CMK (cell line): ENCODE measurements at places on chromosomes 12 and 14.

- DNase-seq, result no peak
Observed at GRCh38 chr12:14802721-14803010, 612 bp downstream of the WBP11 start.

GRCh38 chr12:131063960-131064359, 110.3 kb downstream of the ADGRD1 start:
- DNase-seq, result no peak

DNA sequence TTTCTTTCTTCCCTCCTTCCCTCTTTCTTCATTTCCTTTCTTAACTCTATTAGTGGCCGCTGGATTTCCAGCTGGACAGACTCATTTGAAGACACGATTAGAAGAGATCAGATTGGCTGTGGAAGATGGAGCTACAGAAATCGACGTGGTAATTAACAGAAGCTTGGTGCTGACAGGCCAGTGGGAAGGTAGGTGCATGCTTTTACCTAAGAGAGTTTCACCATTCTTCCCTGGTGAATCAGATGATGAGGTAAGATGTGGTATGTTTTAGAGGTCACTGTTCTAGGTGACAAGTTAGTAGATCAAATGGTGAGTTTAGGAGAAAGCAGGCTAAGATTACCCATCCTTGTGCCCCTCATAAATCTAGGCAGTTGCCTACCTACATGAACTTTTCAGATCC, 51.6 kb downstream of the DERA start:
- DNase-seq, result no peak

- DNase-seq, result peak; percentile 12
Observed at GRCh38 chr14:93160353-93160801, 24.3 kb downstream of the MOAP1 start.

GRCh38 chr14:95463171-95463901, 53.1 kb downstream of the SYNE3 start:
- no peak for DNase-seq

DNA sequence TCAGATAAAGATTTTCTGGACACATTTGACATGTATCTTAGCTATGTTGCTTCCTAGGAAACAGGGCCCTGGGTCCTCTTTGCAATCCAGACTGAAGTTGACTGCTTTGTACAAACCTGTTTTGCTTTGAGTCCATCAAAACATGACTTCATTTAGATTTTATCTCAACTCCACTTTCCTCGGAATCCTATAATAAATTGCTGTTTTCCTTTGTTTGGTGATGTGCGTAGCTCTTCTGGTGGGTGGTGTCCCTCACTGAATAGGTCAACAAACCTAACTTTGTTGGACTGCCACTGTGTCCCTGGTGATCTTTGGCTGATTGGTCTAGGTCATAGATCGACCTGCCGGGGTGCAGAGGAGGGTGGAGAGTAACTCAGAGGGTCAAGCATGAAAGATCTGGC, 735 bp upstream of the P2RX7 start:
- no peak for DNase-seq

- no peak for DNase-seq
Observed at GRCh38 chr12:108930155-108930554, 50.3 kb downstream of the DAO start.

DNA sequence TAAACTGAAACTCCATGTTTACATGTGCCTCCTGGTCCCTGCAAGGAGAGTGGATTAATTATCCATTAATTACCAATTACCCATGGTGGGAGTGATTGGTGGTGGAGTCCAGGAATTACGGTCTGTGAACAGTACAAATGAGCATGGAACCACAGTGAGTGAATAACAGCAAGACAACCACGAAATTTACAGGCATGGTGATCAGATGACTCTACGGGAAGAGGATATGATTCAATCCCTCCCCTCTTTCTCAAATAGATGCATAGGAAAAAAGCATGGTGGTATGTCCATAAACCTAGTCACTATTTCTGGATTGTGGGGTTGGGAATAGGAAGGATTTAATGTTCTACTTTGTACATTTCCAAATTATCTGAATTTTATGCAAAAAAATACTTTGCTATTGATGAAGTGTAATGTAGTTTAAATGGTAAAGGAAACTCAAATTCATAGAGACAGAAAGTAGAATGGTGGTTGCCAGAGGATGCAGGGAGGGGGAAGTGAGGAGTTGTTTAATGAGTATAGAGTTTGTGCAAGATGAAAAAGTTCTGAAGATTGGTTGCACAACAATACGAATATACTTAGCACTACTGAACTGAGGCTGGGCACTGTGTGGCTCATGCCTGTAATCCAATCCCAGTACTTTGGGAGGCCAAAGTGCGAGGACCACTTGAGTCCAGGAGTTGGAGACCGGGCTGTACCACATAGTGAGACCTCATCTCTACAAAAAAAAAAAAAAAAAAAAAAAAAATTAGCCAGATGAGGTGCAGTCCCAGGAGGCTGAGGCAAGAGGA, 41.2 kb upstream of the C12orf75 start:
- DNase-seq, result no peak

GRCh38 chr12:89319122-89319521, 33.2 kb downstream of the DUSP6 start:
- DNase-seq, result no peak

GRCh38 chr12:43766291-43766690, 7.5 kb downstream of the IRAK4 start:
- DNase-seq, result no peak

GRCh38 chr14:94110552-94111181, at the start of gene IFI27:
IFI27 (plus strand) TSS chr14:94110736.
- DNase-seq, result no peak

DNA sequence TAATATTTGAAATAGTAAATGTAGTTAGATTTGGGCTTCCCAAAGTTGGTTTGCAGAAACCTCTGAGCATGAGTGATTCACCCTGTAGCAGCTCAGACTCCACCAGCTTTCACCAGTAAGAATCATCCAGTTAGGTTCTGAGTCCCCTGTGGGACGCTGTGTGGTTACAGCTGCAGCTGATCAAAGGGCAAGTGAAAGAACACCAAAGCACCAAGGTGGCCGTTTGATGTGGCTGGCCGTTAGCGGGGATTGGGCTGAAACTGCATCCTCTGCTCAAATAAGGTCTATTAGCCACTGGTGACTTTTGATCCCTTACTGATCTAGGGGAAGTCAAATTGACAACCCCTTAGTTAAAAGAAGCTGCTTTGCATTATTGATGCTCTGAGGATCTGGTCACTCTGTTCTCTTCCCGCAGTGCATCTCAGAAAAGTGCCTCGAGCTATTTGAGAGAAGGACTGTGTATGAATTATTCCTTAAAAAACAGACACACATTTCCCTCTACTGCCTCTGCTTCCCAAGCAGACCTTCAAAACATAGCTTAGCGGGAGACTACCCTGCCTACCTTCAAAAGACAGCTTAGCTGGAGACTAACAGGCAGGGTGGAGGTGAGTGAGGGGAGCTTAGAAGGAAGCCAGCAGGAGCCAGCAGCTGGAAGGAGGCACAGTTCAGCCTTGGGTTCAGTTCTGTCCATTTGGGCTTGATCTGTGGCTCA, 3.7 kb downstream of the ABHD12B start:
- no peak for DNase-seq

DNA sequence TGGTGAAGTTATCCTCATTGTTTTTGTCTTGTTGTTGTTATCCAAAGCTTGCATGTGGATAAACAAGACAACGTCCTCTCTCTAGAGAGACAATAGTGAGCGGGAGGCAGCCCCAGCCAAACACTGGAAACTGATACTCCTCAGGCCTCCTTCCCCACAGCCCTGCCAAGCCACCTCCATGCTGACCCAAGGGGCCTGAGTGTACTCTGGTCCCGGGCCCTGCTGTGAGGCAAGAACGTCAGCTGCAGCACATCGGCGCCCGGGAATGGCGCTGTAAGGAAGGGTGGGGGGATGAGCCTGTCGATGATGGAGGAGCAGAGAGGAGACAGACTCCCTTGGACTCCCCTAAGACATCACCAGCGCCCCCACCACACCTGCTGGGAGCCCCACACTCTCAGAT, 83.6 kb downstream of the ANO2 start:
- DNase-seq, result no peak

DNA sequence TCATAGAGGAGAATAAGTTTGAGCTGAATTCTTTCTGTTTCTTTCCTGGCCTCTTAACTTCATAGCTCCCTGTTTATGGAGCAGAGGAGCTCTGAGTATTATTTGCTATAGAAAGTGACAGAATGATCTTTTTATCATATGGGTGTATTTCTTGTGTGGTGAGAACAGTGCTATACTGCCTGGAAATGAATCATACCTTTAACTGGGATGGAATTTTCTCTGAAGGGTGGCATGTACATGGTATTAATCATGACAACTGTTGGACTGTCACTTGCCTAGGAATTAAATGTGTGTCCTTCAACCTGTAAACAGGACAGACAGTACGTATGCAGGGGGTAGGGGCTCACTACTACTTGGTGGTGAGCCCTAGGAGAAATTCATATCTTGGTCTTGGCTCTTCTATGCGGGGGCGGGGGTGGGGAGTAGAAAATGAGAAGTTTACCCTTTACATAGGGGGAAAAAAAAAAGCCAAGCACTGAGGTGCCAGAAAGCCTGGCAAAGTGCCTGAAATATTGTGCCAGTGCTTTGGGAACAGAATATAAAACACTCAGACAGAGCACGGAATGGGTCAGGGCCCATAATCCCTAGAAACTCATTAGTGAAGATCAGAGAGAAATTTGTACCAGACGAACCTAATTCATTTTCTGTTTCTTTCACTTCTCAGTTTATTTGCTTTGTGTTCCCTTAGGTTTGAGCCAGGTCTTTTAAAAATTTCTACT, 33.8 kb downstream of the ARMH4 start:
- no peak for DNase-seq

- no peak for DNase-seq
Observed at GRCh38 chr12:57813111-57813970, 5.2 kb downstream of the AVIL start.

- DNase-seq, result no peak
Observed at GRCh38 chr14:100782516-100783320, 43.2 kb upstream of the MEG3 start.

GRCh38 chr12:91103101-91103500, 8.2 kb downstream of the LUM start:
- DNase-seq, result no peak

DNA sequence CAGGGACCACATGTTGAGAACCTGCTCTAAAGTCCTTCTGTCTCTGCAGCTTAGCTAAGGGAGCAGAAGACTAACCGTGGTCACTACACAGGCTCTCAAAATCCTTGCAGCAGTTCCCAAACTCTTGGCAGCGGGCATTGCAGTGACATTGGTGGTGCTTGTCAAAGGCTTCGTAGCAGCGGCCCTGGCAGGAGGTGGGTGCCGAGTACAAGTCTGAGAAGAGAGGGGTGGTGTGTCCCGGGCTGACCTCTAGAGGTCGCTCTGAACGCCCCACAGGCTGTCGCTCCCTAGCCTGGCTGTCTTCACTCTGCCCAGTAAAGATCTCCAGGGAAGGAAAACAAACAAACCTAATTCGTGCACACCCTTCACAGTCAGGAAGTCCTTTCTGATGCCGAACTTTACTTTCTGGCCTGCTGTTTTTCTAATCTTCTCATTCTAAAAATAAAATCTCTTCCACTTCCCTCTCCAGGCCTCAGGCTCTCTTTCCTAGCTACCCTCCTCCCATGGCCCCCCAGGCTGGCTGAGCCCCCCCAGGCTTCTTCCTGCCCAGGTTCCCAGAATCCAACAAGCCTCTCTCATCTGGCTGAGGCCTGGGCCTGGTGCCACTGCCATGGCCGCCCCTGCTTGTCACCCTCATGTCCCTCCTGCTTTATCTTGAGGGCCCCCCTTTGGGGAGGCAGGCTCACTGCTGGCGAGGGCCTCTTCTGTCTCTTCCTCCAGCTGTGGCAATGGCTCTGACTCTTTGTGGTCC, 7.7 kb downstream of the ENDOU start:
- peak; percentile 64 for DNase-seq

GRCh38 chr12:132066345-132066685, 77.8 kb downstream of the DDX51 start:
- peak; percentile 86 for DNase-seq

DNA sequence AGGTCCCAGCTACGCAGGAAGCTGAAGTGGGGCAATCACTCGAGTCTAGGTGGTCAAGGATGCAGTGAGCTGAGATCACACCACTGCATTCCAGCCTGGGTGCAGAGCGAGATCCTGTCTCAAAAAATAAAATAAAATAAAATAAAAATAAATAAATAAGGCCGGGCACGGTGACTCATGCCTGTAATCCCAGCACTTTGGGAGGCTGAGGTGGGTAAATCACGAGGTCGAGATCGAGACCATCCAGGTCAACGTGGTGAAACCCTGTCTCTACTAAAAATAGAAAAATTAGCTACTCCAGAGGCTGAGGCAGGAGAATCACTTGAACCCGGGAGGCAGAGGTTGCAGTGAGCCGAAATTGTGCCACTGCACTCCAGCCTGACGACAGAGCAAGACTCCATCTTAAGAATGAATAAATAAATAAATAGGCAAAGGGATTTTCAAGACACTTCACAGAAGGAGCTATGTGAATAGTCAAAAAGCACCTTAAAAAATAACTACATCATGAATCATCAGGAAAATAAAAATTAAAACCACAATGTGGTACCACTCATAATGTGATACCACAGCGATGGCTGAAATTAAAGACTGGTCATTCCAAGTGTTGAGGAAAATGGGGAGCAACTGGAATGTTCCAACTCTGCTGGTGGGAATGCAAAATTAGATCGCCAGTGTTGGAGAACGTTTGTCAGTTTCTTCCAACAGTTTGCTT, 92.9 kb upstream of the TBX3 start:
- no peak for DNase-seq

DNA sequence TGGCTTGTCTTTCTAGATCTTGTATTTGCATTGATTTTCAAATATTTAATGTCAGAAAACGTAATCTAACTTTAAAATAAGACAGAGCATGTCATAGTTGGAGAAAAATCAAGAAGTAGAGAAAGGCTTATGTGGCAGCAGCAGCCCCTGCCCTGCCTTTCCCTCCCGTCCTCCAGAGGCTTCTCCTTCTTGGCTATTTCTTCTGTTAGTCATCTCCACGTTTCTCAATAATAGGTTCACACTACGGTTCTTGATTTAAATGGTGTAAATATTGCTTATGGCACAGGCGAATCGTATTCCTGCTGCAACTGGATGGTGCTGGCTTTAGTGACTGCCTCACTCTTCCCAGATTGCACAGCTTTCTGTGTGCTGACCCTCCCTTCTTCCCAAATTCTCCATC, 42.8 kb downstream of the SLC8B1 start:
- DNase-seq, result no peak

- DNase-seq, result no peak
Observed at GRCh38 chr12:115013236-115013981, 329.4 kb upstream of the TBX3 start.

- DNase-seq, result no peak
Observed at GRCh38 chr14:38553586-38553985, 297.7 kb upstream of the CLEC14A start.
